ENCODE measurements at places on chromosomes 2 and 18. TPM values are rescaled to one million over a fixed set of nuclear protein-coding genes. Genes with fewer than 3 reads are reported as not detected.

- DNase-seq = no peak
Measured at GRCh38 chr18:9211955-9212354, 75.4 kb downstream of the ANKRD12 start.

GRCh38 chr2:142825861-142826260 is 51.6 kb upstream of the KYNU start:
- DNase-seq = peak; percentile 19

DNA sequence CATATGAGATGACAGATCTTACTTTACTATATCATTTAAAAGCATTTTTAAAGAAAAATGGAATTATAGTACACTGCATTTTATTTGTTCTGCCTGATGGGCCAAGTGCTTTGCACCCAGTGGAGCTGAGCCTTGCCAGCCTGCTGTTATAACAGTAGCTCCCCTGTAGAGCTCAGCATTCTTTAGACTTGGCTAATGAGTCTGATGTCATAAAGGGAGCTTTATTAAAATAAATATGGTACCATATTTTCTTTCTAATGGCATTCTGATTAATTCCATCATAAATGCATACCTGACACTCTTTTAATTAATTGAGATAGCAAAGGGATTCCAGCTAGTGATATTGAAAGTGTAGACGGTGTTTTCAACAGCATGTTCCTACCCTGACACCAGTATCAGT is 40.7 kb downstream of the PARD3B start:
- DNase-seq = no peak

- DNase-seq = no peak
Measured at GRCh38 chr2:126669772-126670171, 13.8 kb downstream of the GYPC start.

- no peak for DNase-seq
Measured at GRCh38 chr2:72992734-72993102, 75.4 kb downstream of the EMX1 start.

MC2R gene
- not detected for total RNA-seq

PPM1G gene
- total RNA-seq = 75.1 TPM

DNA sequence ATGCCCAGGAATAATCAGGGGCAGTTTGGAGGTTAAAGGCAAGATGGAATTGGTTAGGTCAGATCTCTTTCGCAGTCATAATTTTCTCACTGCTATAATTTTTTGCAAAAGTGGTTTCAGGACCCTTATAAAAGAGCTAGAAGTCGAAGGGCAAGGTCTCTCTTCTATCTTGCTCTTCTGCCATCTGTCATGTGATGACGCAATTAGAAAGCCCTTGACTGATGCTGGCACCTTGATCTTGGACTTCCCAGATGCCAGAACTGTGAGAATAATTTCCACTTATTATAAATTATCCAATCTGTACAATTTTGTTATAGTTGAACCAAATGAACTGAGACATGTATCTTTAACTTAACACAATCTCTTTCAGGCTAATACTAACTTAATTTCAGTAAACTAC is 6.3 kb upstream of the RALBP1 start:
- no peak for DNase-seq

CROCC2 gene
- under 0.01 TPM for total RNA-seq

- no peak for DNase-seq
Measured at GRCh38 chr2:219513787-219514186, 495 bp upstream of the ASIC4 start.

DNA sequence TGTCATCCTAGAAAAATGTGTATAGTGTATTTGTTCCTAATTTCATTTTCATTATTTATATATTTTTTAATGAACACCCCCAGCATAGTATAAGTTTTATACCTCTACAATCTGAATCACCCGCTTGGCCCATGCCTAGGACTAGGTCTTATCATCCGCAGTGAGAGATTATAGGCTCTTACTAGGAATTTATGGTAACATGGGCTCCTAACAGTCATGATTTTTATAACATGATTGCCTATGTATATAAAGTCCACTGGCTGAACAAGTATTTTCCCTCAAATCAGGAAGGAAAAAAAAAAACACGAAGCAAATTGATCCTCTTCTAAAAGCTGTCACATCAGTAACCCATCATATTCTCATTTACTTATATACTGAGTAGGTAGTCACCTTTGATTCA is 666.1 kb upstream of the NRXN1 start:
- no peak for DNase-seq

- DNase-seq = peak; percentile 77
Measured at GRCh38 chr2:110770959-110771431, 38.6 kb downstream of the ACOXL start.

VWC2L gene
- total RNA-seq = not detected

GRCh38 chr2:177044671-177045070 is 167.9 kb upstream of the HNRNPA3 start:
- no peak for DNase-seq

DNA sequence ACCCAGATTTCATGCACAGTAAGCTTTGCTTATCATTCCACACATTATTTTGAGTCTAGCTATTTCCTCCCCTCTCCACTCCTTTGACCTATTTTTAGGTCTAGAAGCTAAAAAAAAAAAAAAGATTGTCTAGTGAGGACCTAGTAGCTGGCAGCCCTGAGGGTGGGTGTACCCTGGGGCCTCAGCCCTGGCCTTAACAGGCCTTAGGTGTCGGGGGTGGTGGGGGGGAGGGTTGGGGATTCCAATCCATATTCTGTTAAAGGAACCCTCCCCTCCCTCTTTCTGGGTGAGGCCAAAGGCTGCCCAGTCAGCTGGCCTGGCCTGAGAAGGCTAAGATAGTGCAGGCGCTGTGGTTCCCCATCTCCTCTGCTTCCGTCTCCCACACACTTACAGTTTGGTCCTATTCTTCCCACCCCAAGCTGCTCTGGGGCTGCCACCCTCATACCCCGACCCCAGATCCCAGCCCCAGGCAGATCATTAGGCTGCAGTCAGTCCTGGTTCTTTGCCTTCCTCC is 65.5 kb upstream of the HK2 start:
- peak; percentile 60 for DNase-seq

IL1F10 gene
- total RNA-seq = not detected

DNA sequence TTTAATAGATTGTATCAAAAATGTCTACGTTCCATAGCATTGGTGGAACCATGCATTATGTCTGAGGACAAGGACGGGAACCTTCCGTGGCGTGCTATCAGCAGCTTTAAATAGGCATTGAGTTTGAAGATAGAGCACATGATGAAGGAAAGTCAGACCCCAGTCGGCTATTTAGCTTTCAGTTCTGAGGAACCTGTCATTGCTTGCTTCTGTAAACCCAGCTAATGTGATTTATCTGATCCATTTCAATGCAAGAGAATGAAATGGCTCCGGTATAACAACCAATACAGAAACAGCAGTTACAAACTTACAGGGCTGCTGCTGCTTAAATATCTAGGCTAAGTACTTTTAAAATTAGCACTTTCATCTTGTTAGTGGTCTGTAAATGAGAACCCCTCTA is 503.3 kb downstream of the RNF144A start:
- no peak for DNase-seq

DNA sequence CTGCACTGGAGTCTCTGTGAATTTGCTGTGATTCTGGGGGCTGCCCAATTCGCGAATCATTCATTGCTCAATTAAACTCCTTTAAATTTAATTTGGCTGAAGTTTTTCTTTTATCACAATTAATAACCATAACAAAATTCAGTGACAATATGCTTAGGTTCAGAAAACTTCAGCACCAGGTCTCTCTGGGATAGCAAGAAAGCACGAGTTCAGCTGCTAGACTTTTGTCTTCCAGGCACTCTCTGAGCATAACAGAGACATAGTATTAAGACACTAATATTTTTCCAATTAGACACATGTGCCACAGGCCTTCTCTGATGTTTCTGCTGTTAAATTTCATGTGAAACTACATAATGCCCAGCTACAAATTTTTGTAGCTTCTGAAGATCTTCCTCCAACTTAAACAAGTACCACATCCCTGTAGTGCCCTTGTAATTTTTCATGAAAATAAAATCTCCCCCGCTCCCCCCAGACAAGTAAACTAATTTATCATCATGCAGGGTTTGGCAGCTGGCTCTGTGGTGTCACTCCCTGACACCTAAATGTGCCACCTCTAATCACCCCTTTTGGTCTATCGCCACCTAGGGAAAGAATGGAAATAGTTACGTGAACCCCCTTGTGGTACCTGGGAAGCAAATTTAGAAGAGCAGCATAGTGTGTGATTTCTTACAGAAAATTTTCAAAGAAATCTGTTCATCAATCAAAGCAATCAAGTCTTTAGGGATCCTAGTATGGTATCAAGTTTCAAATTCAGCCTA is 94.1 kb downstream of the CSRNP3 start:
- DNase-seq = no peak

TMEM169 gene
- total RNA-seq = not detected

SKA1 gene
- total RNA-seq = 5.6 TPM

- DNase-seq = no peak
Measured at GRCh38 chr2:223019987-223020717, 31.8 kb upstream of the KCNE4 start.

GRCh38 chr2:134460583-134460998 is 206.7 kb downstream of the MGAT5 start:
- DNase-seq = peak; percentile 66

TMEM185B gene
- 40.6 TPM for total RNA-seq

DNA sequence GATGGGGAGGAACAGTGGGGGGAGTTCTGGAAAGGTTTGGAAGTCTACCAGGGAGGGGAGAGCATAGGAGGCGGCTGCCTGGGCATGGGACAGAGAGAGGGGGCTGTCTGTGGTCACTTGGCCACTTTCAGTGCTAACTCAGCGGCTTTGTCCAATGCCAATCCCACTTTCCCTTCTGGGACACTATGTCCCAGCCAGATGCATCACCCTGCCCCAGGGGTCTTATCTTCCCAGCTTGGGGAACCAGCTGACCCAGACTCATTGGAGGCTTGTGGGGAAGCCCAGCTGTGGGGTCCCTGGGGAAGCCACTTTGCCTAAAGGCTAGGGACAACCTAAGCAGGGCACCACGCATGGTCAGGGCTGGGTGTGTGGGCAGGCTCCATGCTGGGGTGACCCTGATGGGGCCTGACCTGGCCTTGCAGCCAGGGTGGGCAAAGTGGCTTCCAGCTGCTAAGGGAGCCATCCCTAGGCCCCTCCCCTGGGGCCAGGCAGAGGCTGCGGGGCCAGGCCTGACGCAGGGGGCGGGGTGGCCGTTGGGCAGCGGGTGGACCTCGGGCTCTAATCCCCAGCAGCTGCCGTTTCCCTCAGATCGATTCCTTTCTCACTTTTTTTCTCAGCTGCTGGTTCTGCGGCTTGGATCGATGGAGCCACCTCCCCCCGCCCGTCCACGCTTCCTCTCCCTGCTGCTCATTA is 1.6 kb upstream of the ASIC4 start:
- no peak for DNase-seq

GRCh38 chr18:79735071-79735980 is 55.7 kb downstream of the CTDP1 start:
- DNase-seq = no peak

DNA sequence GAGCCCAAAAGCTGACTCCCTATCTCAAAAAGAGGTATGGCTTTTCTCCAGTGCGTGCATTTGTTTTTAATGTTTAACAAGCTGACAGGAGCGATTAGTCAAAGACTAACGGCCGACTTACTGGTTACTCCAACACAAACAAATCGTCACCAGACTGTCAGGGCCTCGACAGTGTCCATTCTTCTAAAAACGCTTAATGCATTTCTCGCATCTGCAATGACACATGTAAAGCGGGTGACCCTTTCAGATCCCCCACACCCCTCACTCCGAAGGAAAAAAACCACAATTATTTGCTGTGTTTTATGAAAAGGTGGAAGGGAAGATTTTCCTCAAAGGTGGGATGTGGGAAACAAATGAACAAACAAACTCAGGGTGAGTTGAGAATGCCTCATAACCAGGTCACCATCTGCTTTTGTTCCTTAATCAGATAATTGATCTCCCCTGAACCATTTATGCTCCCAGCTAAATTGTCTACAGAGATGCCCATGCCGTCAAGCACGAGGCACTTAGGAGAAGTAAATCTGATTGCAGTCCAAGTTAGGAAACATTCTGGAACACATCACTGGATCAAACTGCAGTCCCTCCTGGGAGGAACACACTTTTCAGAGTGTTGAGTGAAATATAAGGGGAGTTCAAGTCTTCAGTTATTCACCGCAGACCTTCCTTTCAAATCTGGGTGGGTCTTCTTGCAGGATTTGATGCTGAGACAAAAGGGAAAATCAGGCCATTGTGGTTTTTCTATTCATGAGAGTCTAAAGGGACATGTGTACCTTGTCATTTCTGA is 340.8 kb downstream of the CMPK2 start:
- DNase-seq = no peak

- no peak for DNase-seq
Measured at GRCh38 chr2:107986278-107987217, at the start of gene SLC5A7. TSS of gene SLC5A7 (plus strand) at chr2:107986524. CDS start at chr2:107988156, 1,632 bp downstream.

DNA sequence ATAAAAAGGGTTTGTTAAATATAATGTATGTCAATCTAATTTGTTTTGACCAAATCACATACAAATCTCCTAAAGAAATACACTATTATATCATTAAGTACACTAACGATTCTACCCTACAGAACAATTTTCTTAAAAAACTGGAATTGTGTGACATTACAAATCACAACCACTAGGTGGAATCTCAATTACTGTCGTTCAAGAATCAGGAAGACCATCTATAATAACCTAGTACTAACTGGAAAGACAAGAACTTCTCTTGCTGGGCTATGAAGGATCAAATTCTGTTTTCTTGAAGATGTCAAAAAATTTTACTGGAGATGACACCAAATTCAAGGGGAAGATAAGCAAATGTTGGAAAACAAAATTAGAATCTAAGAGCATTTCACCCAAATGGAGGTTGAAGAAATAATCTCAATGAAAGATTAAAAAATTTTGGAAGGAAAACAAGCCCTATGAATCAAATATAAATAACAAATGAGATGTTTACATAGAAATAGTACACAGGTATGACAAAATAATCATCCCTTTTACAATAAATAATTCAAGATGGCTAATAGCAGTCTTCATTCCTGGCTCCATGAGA is 110.9 kb downstream of the STK39 start:
- peak; percentile 54 for DNase-seq

DNA sequence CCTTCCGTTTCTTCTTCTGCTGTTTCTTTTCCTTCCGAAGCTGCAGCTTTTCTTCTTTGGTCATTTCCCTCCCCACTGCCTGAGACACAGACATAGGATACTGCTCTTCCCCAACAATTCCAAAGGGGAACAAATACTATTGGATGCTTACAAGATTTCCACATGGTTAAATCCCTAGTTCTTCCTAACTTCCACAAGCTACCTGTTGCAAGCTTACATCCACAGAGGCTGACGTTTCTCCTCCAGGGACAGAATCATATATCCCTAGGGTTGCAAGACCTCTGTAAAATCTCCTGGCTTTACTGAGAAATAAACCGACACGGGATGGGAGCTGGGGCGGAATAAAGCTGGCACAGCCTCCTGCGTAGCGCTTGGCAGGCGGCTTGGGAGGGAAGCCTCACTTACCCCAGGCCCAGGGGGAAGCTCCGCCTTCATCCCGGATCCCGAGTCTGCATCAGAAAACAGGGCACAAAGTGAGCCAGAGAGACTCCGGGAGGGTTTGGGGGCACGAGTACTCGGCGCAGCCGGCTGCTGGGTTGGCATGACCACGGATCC is 590 bp downstream of the EIF2B4 start:
- peak; percentile 81 for DNase-seq

ACP1 gene
- 183 TPM for total RNA-seq

RAB6C gene
- not detected for total RNA-seq
